ENCODE measurements at places on chromosomes 13 and 19. TPM values are rescaled to one million over a fixed set of nuclear protein-coding genes. Genes with fewer than 3 reads are reported as not detected.
A peak's percentile ranks its signal among the peaks of the same experiment; 100 is the strongest.

Gene FLT3
- 0.56 TPM for polyA plus RNA-seq

Gene MPND
- 19.9 TPM for polyA plus RNA-seq

Gene ALKBH6
- polyA plus RNA-seq = 16.8 TPM

Gene CCL25
- 0.23 TPM for polyA plus RNA-seq

Gene C13orf42
- not detected for polyA plus RNA-seq

Gene NCAN
- polyA plus RNA-seq = 0.10 TPM

DNA sequence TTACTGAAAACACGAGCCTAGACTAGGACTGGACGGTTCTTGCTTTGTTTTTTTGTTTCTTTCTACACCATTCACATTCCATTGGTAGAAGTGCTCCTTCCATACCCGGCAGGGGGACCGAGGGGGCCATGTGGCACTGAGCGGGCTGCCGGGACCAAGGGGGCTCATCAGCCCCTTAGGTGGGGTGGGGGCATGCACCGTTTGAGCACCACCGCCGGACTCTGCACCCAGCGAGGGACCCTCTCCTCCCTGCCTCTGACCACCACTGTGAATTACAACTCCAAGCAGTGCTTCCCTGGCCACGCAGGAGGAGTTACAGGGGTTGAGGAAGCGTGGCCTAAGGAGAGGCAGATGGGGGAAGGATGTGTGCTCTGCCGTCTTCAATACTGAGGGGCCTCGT is 15.0 kb upstream of the CFAP97D2 start:
- no peaks in the 10 kb centered on the region for H3K36me3 ChIP-seq
- H3K27ac ChIP-seq = no peak overlapping the region
- peaks cover 16% of the 10 kb centered on the region for H3K4me1 ChIP-seq
- peaks cover 27% of the 10 kb centered on the region for H3K27me3 ChIP-seq
- no peak overlapping the region for H3K4me3 ChIP-seq
- no peak for DNase-seq

GRCh38 chr19:41930322-41930722 is 2.1 kb upstream of the ERFL start:
- H3K36me3 ChIP-seq = no peaks in the 10 kb centered on the region
- DNase-seq = no peak
- H3K4me3 ChIP-seq = no peak overlapping the region
- peaks cover 10% of the 10 kb centered on the region for H3K4me1 ChIP-seq

DNA sequence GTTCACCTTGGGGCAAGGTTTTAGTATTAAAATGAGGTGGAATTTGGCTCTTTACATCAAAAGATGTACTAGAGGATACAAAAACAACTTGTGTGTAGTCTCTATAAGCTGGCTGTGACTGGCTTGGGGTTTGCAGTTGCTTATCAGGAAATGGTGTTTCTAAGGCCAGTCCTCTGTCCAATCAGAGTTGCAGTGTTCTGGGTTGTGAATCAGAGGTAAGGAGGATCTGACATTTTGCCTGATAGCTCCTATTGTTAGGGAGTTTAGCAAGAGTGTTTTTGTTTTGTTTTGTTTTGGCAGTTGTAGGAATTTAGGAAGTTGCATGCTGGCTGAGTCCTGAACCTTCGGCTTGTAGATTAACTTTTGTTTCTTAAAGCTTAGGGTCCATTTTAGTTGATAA is 20.1 kb upstream of the ESD start:
- H3K27ac ChIP-seq = no peak overlapping the region
- H3K36me3 ChIP-seq = no peaks in the 10 kb centered on the region
- no peak overlapping the region for H3K4me3 ChIP-seq

GRCh38 chr13:43848001-43848649 is 31.4 kb downstream of the CCDC122 start:
- H3K27ac ChIP-seq = no peak overlapping the region
- DNase-seq = no peak
- no peaks in the 10 kb centered on the region for H3K36me3 ChIP-seq
- H3K4me3 ChIP-seq = no peak overlapping the region
- no peaks in the 10 kb centered on the region for H3K4me1 ChIP-seq

- DNase-seq = no peak
- H3K27me3 ChIP-seq = no peaks in the 10 kb centered on the region
- no peaks in the 10 kb centered on the region for H3K36me3 ChIP-seq
These were observed 228.8 kb downstream of the PCDH9 start for GRCh38 chr13:67001363-67001762.

DNA sequence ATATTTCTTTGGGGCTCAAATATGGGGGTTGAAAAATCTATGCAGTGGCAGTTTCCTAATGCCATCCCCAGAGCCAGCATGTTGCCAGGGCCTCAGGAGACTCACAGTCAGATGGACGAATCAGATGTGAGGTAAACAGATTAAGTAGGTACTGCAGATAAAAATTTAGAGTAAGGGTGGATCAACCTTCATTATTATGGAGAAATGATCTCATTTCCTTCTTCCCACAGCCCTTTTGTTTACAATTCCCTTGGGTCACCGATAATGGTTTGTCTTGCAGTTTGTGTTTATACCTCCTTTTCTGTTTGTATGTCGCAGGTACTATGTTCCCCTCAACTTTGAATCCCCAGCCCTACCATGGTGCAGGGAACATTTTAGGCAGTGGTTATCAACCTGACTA is 20.0 kb downstream of the DIAPH3 start:
- H3K36me3 ChIP-seq = no peaks in the 10 kb centered on the region
- no peaks in the 10 kb centered on the region for H3K27me3 ChIP-seq
- no peak for DNase-seq
- H3K27ac ChIP-seq = no peak overlapping the region

GRCh38 chr19:1527650-1528309 is 3.9 kb downstream of the PLK5 start:
- H3K27me3 ChIP-seq = peaks cover 30% of the 10 kb centered on the region
- peak; percentile 79 for DNase-seq
- no peak overlapping the region for H3K4me3 ChIP-seq
- no peaks in the 10 kb centered on the region for H3K4me1 ChIP-seq
- H3K27ac ChIP-seq = no peak overlapping the region

- no peaks in the 10 kb centered on the region for H3K36me3 ChIP-seq
- H3K27ac ChIP-seq = no peak overlapping the region
- no peaks in the 10 kb centered on the region for H3K4me1 ChIP-seq
- no peak overlapping the region for H3K4me3 ChIP-seq
- no peaks in the 10 kb centered on the region for H3K27me3 ChIP-seq
These were observed 109.6 kb downstream of the VWA8 start for GRCh38 chr13:41851351-41851750.

DNA sequence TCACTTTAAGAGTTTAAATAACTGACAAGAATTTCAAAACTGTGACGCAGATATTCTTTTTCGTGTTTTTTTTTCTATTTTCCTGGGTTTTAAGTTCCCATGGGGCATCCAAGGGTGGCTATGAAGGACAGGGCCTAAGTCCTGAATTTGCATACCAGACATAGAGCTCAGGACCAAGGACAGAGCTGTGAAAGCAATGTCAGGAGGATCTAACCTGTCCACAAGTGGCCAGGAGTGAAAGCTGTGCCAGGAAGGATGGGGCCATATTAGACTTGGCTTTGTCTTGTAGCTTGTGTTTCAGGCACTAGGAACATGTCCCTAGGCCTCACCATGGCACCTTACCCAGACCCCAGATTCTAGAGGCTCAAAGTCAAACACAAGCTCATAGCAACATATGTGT is 289.4 kb upstream of the MIR17HG start:
- H3K27me3 ChIP-seq = no peaks in the 10 kb centered on the region
- H3K36me3 ChIP-seq = no peaks in the 10 kb centered on the region
- H3K4me1 ChIP-seq = no peaks in the 10 kb centered on the region
- H3K4me3 ChIP-seq = no peak overlapping the region
- H3K27ac ChIP-seq = no peak overlapping the region
- DNase-seq = no peak

GRCh38 chr19:17648097-17648660 is 40.0 kb downstream of the UNC13A start:
- no peaks in the 10 kb centered on the region for H3K4me1 ChIP-seq
- H3K27me3 ChIP-seq = peaks cover 34% of the 10 kb centered on the region
- H3K36me3 ChIP-seq = no peaks in the 10 kb centered on the region
- H3K4me3 ChIP-seq = no peak overlapping the region
- DNase-seq = no peak
- no peak overlapping the region for H3K27ac ChIP-seq

GRCh38 chr19:4043966-4044715 is 22.6 kb downstream of the ZBTB7A start:
- no peaks in the 10 kb centered on the region for H3K27me3 ChIP-seq
- DNase-seq = peak; percentile 68
- H3K36me3 ChIP-seq = no peaks in the 10 kb centered on the region
- no peak overlapping the region for H3K4me3 ChIP-seq

DNA sequence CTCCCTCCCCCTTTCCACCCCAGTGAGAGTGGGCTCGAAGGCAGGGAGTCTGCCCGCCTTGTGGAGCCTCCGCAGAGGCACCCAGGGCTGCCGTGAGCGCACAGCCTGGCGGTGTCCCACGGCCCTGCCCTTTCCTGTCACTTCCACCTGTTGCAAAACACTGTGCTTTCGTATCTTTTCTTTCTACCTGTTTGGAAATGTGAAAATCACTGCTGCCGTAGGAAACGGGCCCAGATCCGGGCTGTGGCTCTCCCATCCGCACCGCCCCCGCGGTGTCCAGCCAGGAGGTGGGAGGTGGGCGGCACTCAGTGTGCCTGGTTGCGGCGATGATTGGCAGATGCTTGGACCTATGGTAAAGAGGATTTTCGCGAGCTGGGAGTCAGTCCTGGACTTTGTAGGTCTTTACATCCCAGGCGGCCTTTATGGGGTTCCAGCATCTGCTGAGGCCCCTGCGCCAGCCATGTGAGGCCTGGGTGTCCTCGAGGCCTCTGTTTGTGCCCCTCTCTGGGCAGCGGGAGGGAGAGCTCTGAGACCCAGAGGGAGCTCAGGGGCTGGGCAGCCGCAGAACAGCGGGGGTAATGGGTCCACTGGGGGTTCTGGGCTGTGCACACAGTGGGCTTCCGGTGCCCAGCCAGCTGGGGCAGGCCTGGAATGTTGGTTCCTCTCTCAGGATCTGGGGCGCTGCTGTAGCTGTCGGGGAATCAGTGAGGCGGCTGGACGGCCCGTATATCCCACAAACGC is 6.1 kb downstream of the STK11 start:
- H3K36me3 ChIP-seq = no peaks in the 10 kb centered on the region
- H3K4me3 ChIP-seq = no peak overlapping the region
- H3K27me3 ChIP-seq = no peaks in the 10 kb centered on the region
- peak overlapping the region; percentile 23 for H3K27ac ChIP-seq
- DNase-seq = no peak
- peaks cover 97% of the 10 kb centered on the region for H3K4me1 ChIP-seq
